ENCODE measurements at places on chromosomes 3 and 15.

DNA sequence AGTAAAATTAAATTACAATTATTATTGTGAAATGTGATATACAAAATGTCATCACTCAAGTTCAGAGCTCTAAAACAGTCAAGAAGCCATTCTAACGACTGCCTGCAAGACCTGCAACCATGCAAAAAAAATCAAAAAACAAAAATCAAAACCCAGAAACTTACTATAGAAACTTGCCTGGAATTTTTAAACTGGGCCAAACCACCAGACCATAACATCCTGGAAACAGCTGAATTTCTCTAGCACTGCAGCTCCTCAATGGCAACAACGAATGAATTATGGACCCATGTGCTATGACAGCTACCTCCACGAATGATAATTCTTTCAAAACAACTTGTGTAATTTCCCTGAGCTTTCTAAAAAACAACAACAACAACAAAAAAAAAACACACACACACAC, 130.0 kb upstream of the KCNMB2 start:
- DNase-seq: no peak

DNA sequence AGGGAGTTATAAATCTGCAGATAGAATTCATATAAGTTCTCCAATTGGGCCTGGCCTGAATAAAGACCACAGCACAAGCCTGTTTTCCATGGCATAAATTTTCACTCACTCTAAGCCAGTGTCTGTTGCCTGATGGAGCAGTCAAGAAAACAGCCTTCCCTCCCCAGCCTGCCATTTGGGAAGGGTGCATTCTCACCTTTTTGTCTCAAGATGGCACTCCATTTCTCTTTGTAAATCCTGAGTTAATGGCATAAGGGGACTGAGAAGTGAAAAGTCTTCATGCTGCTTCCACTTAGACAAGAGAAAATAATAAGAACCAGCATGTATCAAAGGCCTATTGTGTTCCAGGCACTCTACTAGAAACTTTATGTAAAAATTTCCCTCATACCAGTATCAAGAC, 115.6 kb upstream of the MANF start:
- no peak for DNase-seq

DNA sequence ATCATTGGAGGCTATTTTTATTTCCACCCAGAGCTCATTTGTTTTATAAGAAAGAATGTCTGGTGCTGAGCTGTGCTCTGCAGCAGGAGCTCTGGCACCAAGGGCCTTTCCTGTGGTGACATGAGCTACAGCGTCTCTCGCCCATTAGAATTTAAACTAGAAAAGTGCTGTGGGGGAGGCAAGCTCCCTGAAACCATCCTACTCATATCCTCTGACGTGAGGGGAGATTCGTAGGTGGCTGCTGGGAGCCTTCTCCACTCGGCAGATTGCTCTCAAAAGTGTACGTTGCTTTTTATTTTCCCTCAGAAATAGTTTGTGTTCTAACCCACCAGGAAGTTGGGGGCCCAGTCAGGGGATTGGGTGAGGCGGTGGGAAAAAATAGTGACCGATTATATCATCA, 76.3 kb upstream of the ARHGEF3 start:
- DNase-seq: no peak

DNA sequence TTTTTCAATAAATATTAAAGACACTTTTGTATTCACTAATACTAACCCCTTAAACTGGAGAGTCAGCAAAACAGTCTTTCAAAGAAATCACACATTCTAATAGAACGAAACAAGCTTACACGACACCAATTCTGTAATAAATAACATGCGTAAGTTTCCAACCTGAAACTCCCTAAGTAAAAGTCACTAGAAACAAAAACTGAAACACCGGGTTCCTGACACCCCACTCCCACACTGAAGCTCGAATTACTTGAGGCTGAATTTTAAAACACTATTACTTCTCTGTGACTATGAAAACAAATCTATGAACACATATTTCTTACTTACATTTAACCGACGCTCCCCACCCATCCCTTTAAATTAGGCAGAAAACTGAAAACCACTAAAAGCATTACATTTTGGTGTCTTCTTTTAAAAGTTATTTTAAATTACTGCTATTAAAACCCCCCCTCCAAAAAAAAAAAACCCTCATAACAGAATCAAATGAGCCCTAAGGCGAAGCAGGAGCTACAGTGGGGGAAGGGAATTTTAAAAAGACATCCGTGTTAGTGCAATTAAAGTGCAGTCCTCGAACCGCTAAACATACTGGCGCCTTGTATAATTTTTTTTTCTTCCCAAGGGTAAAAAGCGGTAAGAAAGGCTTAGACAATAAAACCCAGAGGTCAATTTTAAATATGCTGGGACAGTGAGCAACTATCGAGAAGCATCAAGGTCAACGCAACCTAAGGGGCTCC, 878 bp downstream of the SPPL2A start:
- DNase-seq: no peak

GRCh38 chr3:195337747-195338146, 66.8 kb upstream of the XXYLT1 start:
- DNase-seq: no peak

- DNase-seq: no peak
Observed at GRCh38 chr15:88799341-88799740, 3.9 kb upstream of the ACAN start.

- no peak for DNase-seq
Observed at GRCh38 chr3:70137366-70137765, 137.8 kb downstream of the SAMMSON start.

Data from T-helper 1 cell (primary cell).